ENCODE measurements at places on chromosomes 11 and 22.

DNA sequence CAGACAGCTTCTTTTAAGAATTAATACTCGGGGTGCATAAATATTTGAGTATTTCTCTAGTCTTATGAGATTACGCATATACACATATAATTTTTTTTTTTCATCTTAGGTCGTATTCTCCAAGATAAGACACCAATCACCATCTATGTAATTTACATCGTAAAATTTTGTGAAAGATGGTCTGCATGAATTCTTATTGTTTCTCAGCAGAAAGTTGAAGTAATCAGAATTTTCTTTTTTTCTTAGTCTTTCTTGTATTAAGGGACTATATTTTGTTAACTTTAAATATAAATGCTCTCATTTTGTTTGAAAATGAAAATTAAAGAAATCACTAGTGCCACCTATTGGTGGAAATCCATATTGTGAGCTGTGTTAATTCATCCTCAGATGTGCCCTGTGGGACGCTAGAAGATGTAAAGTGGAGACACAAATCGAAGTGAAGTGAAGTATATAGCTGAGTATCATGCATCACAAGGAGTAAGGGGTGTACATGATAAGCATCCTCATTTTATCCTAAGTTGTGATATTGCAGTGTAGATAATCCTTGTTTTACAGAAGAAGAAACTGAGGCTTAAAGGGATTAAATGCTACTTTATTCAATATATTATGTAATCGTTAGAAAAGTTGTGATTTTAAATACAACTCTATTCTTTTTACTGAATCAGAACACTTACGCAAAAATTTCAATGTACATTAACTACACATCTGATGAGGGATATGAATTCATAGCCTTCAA, 2084.3 kb downstream of the LRRC4C start:
- DNase-seq: no peak

GRCh38 chr22:21972293-21972779, 10.3 kb downstream of the TOP3B start:
- DNase-seq: no peak

DNA sequence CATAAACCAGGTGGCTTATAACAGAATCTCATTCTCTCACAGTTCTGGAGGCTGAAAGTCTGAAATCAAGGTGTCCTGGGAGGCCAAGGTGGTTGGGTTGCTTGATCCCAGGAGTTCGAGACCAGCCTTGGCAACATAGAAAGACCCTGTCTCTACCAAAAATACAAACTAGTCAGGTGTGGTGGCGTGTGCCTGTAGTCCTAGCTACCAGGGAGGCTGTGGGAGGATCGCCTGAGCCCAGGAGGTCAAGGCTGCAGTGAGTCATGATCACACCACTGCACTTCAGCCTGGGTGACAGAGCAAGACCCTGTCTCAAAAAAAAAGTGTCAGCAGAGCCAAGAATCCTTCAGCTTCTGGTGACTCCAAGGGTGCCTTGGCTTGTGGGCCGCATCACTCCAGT, 8.9 kb upstream of the PRR5 start:
- DNase-seq: no peak

DNA sequence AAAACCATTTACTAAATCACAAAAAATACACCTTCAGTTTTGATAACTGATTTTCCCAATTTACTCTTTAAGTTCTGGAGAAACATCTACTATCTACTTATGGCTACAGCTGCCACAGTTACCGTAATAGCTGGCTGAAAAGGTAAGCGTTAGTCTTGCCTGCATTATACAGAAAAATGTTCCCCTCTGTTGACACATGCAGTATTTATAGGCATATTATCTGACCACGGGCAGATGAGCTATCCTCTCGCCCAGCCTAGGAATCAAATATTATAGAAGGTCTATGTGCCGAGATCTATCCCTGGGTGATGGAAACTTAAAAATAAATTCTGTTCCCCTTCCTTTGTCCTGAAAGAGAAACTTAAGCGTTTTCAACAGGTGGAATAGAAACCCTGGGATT, 283.8 kb downstream of the CADM1 start:
- no peak for DNase-seq

DNA sequence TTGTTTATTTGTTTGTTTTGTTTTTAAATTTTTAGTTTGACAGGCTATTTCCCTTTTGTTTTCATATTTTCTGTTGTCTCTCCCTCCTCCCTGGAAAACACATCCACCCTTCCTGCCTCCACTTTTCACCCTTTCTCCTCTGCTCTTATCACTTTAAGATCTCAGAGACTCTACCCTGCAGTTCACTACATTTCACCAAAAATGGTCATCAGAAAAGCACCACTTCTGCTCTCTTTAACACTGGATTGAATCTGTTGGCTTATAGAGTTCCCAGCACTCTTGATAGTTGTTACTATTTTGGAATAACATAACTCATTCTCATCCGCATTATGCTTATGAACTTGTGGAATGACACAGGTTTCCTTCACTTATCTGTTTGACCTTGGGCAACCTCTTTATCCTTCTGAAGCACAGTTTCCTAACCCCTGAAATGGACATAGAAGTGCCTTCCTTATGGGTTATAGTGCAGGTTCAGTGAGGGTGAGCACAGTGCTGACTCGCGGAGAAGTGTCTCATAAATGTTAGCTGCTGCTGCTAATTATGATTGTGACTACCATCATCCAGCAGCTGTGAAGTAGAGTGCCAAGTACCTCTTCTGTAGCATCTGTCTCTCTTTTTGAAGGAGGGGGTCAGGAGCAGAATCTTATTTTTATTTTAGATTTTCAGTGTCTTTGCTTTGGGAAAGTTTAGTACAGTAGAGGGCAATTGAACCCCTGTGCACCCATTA, 15.0 kb downstream of the TEAD1 start:
- DNase-seq: no peak

DNA sequence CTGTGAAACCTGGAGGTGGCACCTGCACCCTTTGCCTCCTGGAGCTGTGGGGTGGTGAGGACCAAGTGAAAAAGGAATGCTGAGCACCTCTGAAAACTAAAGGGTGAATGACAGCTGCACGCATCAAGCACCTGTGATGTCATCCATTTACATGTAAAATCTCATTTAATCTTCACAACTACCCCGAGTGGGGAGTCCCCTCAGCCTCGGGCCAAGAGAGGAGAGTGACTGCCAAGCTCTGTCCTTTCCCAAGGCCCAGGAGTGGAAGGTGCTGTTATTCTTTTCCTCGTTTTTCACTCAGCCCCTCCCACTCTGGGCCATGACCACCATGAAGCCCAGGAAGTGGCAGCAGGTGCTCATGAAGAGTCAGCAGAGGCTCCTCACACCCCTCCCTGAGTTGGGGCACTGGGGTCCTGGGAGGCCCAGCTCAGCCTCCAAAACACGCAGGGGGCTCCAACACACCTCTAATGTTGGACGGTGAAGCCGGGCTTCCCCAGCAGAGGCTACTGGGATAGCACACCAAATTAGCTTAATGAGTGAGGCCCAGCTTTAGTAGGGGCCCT, 35.7 kb downstream of the NECTIN1 start:
- DNase-seq: no peak

DNA sequence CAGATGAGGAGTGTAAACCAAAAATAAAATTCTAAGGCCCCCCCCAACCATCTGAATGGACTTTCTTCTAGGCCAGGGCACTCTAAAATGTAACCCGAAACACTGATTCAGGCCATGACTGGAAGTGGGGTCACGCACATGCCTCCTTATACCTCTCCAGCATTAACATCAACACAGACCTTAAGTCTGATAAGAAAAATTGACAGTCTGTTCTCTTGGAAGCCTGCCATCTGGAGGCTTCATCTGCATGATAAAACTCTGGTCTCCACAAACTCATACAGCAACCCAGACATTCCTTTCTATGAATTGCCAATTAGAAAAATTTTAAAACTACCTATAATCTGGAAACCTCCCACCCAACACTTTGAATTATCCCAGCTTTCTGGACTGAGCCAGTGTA, 3.9 kb upstream of the SERGEF start:
- no peak for DNase-seq

- DNase-seq: no peak
These were observed 67.1 kb downstream of the PIWIL3 start for GRCh38 chr22:24707470-24707801.

- DNase-seq: no peak
These were observed 38.8 kb downstream of the STIM1 start for GRCh38 chr11:3894128-3894731.

- DNase-seq: no peak
These were observed 70.7 kb upstream of the GRK3 start for GRCh38 chr22:25493794-25494193.

DNA sequence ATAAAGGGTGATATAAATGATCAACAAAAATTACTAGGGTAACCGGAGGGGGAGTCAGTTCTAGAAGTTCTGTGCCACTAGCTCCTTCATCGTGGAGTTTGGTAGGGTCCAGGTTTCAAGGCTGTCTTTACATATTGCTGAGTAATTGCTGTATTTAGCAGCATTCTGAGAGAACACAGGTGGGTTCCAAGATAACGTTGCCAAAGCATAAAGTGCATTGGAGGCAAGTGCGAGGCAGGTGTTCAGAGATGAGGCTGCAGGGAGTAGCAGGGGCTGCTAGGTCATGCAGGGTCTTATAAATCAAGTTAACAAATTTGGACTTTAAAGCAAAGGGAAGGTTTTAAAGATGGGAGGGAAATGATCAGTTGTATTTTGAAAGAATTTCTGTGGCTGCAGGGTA, 17.8 kb downstream of the SGSM3 start:
- no peak for DNase-seq

- DNase-seq: peak; percentile 71
These were observed 272.0 kb upstream of the SESN3 start for GRCh38 chr11:95503047-95503446.

DNA sequence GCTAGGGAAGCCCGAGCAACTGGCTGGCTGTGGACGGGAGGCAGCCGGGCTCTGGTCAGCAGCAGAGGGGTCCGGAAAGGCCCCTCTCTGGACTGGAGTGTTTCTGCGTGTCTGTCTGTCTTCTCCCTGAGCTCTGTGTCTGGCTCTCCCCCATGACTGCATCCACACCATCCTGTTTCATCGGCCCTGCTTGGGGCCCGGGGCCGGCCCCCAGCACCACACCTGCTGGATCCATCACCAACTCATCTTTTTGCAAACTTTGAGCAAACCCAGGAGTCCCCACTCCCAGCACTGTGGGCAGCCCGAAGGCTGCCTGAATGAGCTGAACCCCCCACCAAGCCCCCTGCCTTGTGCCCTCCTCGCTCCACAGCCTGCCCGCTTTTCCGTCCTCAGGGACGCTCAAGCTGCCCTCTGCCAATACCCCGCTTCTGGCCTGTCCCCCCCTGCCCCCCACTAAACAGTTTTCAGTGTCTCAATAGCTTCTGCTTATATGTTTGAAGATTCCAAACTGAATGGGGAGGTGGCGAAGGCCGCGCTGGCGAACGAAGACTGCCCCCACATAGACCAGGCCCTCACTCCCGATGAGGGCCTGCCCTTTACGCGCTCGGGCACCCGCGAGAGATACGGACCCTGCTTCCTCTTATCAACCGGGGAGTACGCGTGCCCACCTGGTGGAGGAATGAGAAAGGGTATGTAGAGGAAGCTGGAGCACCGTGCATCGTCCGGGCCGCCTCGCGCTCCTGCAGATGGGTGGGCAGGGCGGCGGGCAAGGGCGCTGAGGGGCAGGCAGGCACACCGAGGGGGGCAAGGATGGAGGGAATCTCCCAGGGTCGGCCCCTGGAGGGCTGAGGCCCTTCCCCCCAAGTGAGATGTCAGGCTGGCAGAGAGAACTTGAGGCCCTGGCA, 44.6 kb downstream of the KCNC1 start:
- DNase-seq: no peak

GRCh38 chr22:48477031-48477721, 1350.5 kb downstream of the BRD1 start:
- no peak for DNase-seq

GRCh38 chr11:73413256-73413655, 37.1 kb downstream of the RELT start:
- DNase-seq: no peak

DNA sequence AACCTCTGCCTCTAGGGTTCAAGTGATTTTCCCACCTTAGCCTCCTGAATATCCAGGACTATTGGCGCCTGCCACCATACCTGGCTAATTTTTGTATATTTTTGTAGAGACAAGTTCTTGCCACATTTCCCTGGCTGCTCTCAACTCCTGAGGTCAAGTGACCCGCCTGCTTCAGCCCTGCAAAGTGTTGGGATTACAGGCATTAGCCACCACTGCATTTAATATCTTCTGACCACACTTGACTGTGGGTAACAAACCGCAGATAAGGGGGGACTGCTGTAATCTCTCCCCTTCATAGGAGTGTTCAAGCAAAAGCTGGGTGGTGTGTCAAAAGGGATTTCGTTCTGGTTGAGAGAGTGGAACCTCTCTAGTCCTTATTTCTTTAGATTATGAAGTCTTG, 53.4 kb downstream of the GRAMD1B start:
- no peak for DNase-seq

DNA sequence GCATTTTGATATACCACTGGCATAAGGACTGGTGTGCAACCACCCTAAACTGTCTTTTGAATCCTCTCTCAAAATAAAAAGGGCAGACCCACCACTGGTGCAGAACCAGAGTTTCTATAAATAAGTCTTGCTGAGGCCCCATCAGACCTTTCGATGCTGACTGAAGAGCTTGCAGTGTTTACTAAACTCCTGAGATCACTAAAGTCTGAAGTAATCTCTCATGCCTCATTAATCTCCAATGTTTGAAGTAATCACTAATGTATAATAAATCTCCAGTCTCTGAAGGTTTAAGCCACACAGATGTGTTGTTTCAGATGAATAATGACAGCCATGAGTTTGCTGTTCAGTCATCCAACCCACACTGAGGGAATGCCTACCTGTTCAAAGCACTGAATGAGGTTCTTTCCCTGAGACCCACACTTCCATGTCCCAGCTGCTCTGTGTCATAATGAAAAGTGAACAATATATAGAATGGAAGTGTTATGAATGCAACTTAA, 50.6 kb upstream of the DEUP1 start:
- no peak for DNase-seq

- DNase-seq: no peak
These were observed 15.7 kb upstream of the GDPD5 start for GRCh38 chr11:75541193-75542087.

GRCh38 chr22:22943521-22944267, 56.1 kb downstream of the IGLL5 start:
- no peak for DNase-seq

- no peak for DNase-seq
These were observed 38.3 kb upstream of the LRRC55 start for GRCh38 chr11:57143459-57143858.

- no peak for DNase-seq
These were observed 62.4 kb downstream of the CRYBB2 start for GRCh38 chr22:25281675-25282345.

Data from fibroblast of the conjunctiva (primary cell).